NCI-H1436 treated with DMSO at 0.1 percent for 48 hours (cell line): ENCODE measurements at places on chromosomes 11 and 22.

- no peak for DNase-seq
These were observed 76.5 kb downstream of the LRRC4C start for GRCh38 chr11:41382927-41383326.

DNA sequence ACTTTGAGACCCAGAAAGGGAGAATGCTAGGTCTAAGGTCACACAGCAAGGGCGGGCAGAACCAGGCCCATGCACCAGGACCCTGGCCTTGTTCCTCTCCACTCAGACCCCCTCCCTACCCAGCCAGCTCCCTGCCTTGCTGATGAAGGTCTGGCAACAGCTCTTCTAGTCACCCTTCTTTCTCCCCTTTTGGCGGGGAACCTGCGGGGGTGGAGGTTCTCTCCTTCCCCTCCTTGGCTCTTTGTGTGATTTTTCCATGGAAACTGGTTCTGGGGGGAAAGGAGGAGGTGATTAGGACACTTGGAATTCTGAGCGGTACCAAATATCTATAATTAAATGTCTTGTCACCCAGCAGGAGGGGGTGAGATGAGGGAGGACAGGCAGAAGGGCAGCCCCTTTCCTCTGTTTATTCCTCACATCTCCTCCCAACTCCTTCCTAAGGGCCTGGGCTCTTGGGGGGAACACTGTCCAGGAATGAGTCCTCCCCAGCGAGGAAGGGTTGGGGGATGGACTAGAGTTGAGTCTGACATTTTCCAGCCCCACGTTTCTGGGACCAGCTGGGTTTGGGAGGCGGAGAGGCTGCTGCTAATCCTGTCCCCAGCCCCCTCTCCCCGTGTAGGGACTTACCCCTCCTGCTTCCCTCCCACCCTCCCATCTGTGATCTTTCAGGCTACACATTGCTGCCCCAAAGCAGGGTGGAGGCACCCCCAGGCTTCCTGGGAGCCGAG lies 7.4 kb downstream of the ARHGEF17 start:
- no peak for DNase-seq

DNA sequence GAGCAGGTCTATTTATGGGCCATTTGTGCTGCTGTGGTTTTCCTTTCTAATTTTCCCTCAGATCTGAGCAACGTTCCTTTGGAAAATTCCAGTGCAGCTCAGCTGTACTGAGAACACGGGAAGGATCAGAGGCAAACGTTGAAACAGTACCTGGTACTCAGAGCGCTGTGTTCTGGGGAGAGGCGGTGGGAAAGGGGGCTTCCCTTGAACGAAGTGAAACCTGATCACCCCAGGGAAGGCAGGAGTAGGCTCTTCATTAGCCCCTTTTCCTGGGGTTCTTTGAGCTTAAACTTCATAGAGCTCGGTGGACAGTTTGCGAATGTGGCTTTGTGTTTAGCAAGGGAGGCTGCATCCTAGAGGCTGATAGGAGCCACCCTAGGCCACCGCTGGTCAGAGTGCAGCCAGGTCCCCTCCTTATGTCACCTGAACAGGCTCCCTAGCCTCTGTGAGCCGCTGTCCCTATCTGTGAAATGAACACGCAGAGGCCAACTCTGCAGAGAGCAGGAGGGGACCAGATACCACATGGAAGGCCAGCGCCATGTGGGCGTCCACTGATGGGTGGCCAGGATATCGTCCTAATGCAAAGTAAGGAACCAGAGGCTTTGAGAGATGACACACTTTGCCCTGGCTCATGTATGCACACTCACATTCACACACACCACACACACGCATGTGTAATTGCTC lies 1464.8 kb downstream of the BRD1 start:
- DNase-seq: no peak

GRCh38 chr11:11816511-11817314 lies 25.1 kb upstream of the USP47 start:
- no peak for DNase-seq

GRCh38 chr22:25187469-25187868 lies 12.2 kb upstream of the CRYBB3 start:
- DNase-seq: no peak

DNA sequence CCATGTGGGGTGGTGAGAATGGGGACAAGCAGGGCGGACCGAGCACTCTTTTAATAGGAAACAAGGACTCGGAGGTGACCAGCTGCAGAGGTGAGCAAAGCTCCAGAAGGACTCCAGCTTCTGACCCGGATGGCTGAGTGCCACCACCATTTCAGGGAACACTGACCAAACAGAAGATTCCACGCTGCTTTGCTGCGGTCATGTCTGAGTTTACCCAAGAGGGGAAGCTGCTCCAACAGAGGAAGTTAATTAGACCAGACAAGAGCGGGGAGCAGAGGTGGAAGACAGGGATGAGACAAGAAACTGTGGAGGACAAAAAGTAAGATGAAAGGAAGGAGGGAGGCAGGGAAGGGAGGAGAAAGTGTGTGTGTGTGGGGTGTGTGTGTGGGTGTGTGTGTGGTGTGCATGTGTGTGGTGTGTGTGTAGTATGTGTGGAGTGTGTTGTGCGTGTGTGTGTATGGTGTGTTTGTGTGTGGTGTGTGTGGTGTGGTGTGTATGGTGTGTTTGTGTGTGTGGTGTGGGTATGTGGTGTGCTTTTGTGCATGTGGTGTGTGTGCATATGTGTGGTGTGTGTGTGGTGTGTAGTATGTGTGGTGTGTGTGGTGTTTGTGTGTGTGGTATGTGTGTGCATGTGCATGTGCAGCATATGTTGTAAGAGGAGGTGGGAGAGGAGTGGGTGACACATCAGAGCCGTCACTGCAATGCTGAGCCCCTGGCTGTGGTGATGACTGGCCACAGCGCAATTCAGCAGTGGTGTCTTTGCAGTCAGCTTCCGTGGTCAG lies 82.2 kb upstream of the AKIP1 start:
- no peak for DNase-seq
